ENCODE measurements at places on chromosomes 1 and 21. TPM values are rescaled to one million over a fixed set of nuclear protein-coding genes. Genes with fewer than 3 reads are reported as not detected.

GRCh38 chr1:65054481-65054880 lies 88.1 kb upstream of the JAK1 start:
- no peaks in the 10 kb centered on the region for H3K27me3 ChIP-seq
- H3K27ac ChIP-seq: no peak overlapping the region
- no peak overlapping the region for H3K4me3 ChIP-seq
- no peak for DNase-seq
- H3K4me1 ChIP-seq: no peaks in the 10 kb centered on the region

GRCh38 chr1:6438047-6438525 lies 13.5 kb downstream of the ESPN start:
- no peak overlapping the region for H3K4me3 ChIP-seq
- H3K4me1 ChIP-seq: no peaks in the 10 kb centered on the region
- H3K27ac ChIP-seq: no peak overlapping the region
- H3K27me3 ChIP-seq: peaks cover 6% of the 10 kb centered on the region

DNA sequence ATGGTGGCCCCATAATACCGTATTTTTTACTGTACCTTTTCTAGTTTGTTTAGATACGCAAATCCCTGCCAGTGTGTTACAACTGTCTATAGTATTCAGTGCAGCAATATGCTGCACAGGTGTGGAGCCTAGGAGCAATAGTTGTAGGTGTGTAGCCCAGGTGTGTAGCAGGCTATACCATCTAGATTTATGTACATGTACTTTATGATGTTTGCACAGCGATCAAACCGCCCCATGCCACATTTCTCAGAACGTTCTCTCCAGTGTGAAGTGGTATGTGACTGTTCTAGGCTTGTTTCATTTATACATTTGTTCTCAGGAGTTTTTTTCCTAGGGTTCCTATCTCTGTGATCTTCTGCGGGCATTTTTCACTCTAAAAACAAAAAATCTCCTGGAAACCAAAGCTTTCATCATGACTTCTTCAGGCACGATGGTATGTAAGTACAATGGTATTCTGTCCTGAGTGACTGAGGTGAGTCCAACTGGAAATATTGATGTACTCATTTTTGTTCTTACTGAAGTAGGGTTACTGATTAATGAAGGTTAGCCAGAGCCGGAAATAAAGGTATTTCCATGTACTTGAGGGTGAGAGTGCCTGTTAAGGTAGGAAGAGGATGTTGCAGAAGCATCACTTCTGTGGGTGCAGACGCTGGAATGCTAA lies 153.0 kb downstream of the GABPA start:
- H3K36me3 ChIP-seq: peaks cover 1% of the 10 kb centered on the region
- H3K27ac ChIP-seq: no peak overlapping the region
- no peak overlapping the region for H3K4me3 ChIP-seq
- H3K4me1 ChIP-seq: no peaks in the 10 kb centered on the region
- no peak for DNase-seq

DNA sequence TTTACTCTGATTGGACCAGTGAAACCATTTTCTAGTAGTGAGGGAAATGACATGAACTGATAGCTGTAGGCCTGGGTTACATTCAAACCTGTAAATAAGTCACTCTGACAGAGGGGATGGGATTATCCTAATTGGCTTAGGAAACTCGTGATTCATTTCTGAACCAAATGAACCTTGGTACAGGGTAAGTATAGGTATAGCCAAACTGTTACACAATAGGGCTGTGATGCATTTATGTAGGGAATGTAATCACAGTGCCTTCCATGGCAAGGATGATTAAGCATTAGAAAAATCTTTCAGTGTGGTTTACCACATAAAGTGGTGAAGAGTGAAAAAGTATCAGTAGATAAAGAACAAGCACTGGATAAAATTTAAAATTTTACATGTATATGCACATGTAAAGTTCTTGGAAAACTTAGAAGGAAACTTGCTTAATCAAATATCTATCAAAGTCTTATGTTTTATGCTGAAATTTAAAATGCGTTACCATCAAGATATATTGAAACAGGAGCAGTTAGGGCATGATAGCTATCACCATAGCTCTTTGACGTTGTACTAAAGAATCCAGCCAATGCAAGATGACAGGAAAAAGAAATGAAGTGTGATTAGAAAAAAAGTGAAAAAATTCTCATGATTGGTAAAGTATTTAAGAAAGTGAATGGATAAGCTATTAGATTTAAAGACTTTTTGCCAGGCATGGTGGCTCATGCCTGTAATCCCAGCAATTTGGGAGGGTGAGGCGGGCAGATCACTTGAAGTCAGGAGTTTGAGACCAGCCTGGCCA lies 63.0 kb downstream of the RABGAP1L start:
- H3K27ac ChIP-seq: no peak overlapping the region
- H3K4me1 ChIP-seq: no peaks in the 10 kb centered on the region
- H3K4me3 ChIP-seq: no peak overlapping the region
- DNase-seq: peak; percentile 56
- H3K27me3 ChIP-seq: no peaks in the 10 kb centered on the region

DNA sequence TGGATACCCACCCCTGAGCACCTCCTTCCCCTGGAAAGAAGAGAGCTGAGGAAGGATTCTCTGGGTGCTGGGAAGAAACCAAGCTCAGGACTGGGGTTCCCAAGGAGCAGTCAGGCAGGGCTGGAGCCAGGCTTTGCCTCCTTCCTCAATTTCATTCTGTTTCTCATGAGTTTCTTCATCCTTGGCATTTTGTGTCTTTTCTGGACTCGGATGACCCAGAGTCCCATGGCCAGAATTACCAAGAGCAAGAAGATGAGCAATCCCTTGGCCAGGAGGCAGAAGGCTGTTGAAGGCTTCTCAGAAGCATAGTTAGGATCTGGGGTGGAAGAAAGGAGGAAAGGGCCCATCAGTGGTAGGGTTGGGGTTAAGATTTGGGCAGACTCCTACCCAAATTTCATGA lies 2.5 kb downstream of the SLAMF9 start:
- DNase-seq: no peak
- no peaks in the 10 kb centered on the region for H3K4me1 ChIP-seq
- peaks cover 6% of the 10 kb centered on the region for H3K27me3 ChIP-seq
- no peak overlapping the region for H3K4me3 ChIP-seq
- H3K36me3 ChIP-seq: no peaks in the 10 kb centered on the region
- no peak overlapping the region for H3K27ac ChIP-seq

DNA sequence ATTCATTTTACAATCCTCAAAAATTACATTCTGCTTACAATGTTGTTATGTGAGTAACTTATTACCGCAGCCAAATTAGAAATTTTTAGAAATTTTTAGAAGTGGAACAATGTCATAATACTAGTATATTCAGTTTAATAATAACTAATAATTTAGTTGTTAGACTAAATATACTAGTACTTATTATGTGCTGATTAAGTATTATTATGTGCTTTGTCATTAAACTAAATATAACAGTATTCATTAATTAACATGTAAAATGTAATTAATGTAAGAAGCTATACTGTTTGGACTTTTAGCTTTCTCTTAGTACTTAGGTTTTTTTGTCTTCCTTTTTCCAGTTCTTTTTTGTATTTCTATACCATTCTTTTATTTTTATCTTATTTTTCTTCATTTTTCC lies 15.3 kb downstream of the ODR4 start:
- H3K27me3 ChIP-seq: no peaks in the 10 kb centered on the region
- H3K36me3 ChIP-seq: peaks cover 7% of the 10 kb centered on the region
- no peak overlapping the region for H3K27ac ChIP-seq
- DNase-seq: no peak
- no peaks in the 10 kb centered on the region for H3K4me1 ChIP-seq

DNA sequence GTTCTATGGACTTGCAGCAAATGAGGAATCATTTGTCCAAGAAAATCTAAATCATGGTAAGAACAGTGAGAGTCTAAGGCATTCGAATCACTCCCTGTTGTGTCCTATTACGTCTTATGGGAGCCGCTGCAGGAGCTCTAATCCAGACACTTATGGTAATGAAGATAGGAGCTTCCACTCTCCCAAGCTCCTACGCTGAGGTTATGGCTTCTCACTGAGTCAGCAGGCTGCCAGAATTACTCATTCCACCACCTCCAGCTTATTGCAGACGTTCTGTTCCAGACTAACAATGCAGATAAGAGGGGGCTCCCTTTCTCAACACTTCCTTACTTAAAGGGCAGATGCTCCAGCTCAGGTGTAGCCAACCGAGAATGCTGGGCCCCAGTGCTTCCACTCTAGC lies 212.6 kb downstream of the GREM2 start:
- DNase-seq: peak; percentile 99
- no peaks in the 10 kb centered on the region for H3K36me3 ChIP-seq
- H3K4me1 ChIP-seq: peaks cover 5% of the 10 kb centered on the region
- H3K4me3 ChIP-seq: no peak overlapping the region
- no peaks in the 10 kb centered on the region for H3K27me3 ChIP-seq

DNA sequence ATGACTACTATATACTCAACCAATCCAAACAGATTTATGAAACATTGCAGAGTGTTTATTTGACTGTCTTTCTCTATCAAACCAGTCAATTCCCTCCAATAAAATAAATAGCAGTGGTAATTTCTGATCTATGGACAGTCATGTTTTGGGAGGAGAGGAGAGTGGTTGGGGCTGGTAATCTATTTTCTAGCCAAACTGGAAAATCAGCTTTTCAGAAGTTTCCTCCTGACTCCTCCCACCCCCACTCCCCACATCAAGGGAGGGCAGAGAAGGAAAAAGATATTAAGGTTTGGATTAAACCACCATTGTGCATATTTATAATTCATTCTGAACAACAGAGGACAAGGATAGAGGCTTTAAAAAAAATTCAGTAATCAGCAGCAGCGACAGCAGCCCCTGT lies 69.4 kb upstream of the SOX13 start:
- H3K4me1 ChIP-seq: no peaks in the 10 kb centered on the region
- no peak overlapping the region for H3K4me3 ChIP-seq
- no peaks in the 10 kb centered on the region for H3K27me3 ChIP-seq

GRCh38 chr1:1274931-1275431 lies 1.3 kb upstream of the UBE2J2 start:
- no peaks in the 10 kb centered on the region for H3K36me3 ChIP-seq
- DNase-seq: no peak
- H3K27me3 ChIP-seq: no peaks in the 10 kb centered on the region

- H3K4me3 ChIP-seq: no peak overlapping the region
Observed at GRCh38 chr21:39103689-39104088, 79.6 kb downstream of the PSMG1 start.

DNA sequence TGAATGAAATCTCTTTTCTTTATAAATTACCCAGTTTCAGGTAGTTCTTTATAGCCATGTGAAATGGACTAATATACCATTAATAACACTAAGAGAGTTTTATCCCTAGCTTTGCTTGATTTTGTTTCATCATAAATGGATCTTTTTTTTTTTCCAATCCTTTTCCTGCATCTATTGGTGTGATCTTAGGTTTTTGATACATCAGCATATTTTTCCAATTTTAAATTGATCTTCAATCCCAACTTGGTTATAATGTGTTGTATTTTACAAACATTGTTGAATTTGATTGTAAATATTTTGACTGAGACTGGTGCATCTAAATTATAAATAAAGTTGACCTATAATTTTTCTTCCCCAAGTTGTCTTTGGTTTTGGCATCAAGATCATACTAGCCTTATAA lies 4.3 kb upstream of the RTCA start:
- no peak overlapping the region for H3K4me3 ChIP-seq
- no peaks in the 10 kb centered on the region for H3K27me3 ChIP-seq

- H3K36me3 ChIP-seq: no peaks in the 10 kb centered on the region
- no peaks in the 10 kb centered on the region for H3K27me3 ChIP-seq
- no peaks in the 10 kb centered on the region for H3K4me1 ChIP-seq
- no peak overlapping the region for H3K4me3 ChIP-seq
- no peak overlapping the region for H3K27ac ChIP-seq
Observed at GRCh38 chr1:34342334-34342733, 165.6 kb downstream of the C1orf94 start.

DNA sequence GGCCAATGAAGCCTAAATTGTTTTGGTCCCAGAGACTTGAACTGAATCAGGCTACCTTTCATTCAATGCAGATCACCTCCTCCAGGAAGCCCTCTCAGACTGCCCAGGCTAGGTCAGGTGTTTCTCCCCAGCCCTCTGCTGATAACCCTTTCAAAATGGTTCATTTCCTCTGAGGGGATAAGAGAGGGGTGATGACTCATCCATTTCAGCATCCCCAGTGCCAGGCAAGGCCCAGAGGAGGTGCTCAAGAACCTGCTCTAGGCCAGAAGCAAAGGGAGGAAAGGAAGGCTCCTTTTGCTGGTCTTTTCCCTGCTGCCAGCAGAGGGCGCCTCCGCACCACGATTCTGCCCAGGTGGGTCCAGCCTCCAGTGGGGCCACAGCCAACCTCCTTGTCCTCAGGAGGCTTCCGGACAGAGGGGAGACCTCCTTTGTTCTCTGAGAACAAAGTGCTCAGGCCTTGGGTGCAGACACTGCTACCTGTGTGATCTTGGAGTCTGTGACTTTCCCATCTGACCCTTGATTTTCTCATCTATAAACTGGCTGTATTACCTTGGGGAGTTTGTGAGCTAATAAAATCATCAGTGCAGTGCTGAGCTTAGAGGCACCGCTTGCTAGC lies 45.3 kb upstream of the ARHGEF10L start:
- H3K4me3 ChIP-seq: no peak overlapping the region
- DNase-seq: peak; percentile 60
- no peaks in the 10 kb centered on the region for H3K36me3 ChIP-seq
- H3K27me3 ChIP-seq: peaks cover 3% of the 10 kb centered on the region
- H3K4me1 ChIP-seq: no peaks in the 10 kb centered on the region
- no peak overlapping the region for H3K27ac ChIP-seq

GRCh38 chr1:110927484-110928075 lies 36.1 kb downstream of the LRIF1 start:
- no peak overlapping the region for H3K27ac ChIP-seq
- no peak overlapping the region for H3K4me3 ChIP-seq
- no peaks in the 10 kb centered on the region for H3K27me3 ChIP-seq

DNA sequence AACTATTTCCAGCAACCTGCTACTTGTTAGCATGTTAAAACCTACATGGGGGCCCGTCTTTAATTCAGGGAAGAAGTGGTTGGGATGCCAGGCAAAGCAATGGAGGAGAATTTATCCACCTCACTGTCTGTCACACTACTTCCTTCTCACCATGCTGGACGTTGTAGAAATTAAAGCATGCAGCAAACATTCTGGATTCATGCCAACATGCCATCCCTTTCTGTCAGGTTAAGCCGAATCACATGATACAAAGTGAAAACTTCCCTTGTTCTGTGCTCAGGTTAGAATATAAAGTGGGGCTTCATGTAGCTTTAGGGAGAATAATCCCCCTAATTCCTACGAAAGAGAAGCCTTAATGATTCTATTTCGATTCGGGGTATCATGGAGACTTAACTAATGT lies 95.5 kb downstream of the ERG start:
- no peaks in the 10 kb centered on the region for H3K27me3 ChIP-seq
- no peak overlapping the region for H3K4me3 ChIP-seq
- no peaks in the 10 kb centered on the region for H3K36me3 ChIP-seq
- no peaks in the 10 kb centered on the region for H3K4me1 ChIP-seq

Gene PLPP3
- polyA plus RNA-seq: 185 TPM

Gene FCGR1A
- not detected for polyA plus RNA-seq

Gene ALPL
- polyA plus RNA-seq: 1.3 TPM

Gene WNT9A
- 1.0 TPM for polyA plus RNA-seq

Data from fibroblast of lung (primary cell).